ENCODE measurements at places on chromosomes 1 and 21.

DNA sequence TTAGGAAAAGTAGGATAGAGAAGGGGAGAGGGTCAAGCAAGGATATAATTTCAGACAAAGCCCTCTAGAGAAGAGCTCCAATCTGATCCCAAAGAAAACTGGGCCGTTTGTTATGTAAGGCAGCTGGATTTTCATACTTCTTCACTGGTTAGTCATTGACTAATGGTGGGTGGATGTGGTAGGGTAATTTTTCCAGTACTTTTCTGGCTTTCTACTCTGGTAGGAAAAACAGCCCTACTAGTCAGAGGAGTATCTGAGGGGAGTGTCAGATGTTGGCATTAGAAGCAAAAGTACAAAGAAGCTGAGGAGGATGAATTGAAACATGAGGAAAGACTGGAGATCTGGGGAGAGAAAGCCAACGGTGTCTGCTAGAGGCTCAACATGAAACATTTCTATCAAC lies 145.3 kb downstream of the TNFSF18 start:
- no peak for DNase-seq

DNA sequence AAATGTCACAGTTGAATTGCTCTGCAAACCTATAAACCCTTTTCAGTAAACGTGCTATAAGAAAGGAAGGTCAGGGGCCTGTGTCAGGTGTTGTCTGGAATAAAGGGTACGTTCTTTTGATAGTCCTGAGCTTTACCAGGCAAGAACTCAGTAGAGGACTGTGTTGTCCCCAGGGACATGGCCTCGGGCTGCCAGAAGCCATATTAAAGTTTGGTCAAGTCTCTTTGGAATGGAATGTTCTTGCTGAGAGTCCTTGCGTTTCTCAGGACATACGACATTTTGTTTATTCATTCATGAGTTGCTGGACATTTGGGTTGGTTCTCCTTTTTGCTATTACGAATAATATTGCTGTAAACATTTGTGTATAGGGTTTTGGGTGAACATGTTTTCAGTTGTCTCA lies 16.8 kb downstream of the VPS13D start:
- DNase-seq: no peak

DNA sequence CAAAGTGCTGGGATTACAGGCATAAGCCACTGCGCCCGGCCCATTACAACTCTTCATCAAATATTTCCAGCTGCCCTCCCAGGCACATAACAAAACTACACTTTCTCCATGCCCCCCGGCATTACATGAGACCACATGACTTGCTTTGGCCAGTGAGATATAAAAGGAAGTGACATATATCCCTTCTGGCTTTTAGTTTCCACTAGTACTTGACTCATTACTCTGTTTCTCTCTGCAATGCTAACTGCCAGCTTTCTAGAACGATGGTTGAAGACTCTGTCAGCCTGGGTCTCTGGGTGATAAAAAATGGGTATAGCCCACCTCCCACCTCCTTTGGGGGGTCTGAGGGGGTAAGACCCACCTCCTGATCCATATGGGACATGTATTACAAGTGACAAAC lies 24.2 kb downstream of the ABL2 start:
- no peak for DNase-seq

GRCh38 chr1:119385650-119386049 lies 17.1 kb downstream of the HAO2 start:
- DNase-seq: no peak

DNA sequence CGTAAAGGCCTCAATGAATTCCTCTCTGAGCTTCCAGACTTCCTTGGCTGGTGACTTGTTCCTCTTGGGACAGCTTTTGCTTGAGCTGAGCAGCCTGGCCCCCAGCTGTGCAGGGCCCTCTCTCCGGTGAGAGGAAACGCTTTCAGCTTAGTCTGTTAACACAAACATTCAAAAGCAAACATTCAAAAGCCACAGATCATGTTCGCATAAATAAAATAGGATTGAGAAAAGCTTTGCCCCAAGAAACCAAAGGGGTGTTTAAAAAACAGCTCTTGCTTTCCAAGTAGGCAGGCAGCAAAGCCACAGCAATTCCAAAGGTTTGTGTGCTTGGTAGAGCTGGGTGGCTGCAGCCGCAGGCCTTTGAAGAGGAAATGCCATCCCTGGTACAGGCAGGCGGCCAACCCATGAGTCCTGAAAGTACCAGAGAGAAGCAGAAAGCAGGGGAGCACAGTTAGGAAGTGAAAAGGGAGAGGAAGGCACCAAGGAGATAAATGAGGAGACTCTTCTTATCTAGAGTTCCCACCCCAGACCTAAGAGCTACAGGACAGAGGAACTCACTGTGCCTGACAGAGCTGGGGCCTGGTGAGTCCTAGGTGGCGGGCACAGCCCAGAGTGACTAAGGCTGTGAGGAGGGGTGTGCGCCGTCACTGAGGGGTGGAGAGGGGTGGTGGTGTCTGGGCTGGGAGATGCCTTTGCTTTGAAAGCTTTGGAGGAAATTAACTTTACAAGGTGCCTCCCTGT lies 48.4 kb downstream of the CCN1 start:
- no peak for DNase-seq
